NCI-H748 treated with DMSO at 0.1 percent for 48 hours (cell line): ENCODE measurements at places on chromosomes 2 and 18.

GRCh38 chr2:158779621-158780020 lies 15.5 kb upstream of the DAPL1 start:
- no peak for DNase-seq

GRCh38 chr2:234395891-234396420 lies 100.9 kb downstream of the ARL4C start:
- DNase-seq = peak; percentile 95

- no peak for DNase-seq
Observed at GRCh38 chr2:101912545-101912944, 79.2 kb upstream of the IL1R2 start.

- no peak for DNase-seq
Observed at GRCh38 chr2:151569167-151569566, 159.5 kb downstream of the RIF1 start.
